Stimulated activated CD4-positive, alpha-beta T cell treated with anti-CD3 and anti-CD28 coated beads, Interleukin-1b, Interleukin-23, amount 100 ng/mL, for 1 hour (primary cell): ENCODE measurements at places on chromosomes 3 and 15.

DNA sequence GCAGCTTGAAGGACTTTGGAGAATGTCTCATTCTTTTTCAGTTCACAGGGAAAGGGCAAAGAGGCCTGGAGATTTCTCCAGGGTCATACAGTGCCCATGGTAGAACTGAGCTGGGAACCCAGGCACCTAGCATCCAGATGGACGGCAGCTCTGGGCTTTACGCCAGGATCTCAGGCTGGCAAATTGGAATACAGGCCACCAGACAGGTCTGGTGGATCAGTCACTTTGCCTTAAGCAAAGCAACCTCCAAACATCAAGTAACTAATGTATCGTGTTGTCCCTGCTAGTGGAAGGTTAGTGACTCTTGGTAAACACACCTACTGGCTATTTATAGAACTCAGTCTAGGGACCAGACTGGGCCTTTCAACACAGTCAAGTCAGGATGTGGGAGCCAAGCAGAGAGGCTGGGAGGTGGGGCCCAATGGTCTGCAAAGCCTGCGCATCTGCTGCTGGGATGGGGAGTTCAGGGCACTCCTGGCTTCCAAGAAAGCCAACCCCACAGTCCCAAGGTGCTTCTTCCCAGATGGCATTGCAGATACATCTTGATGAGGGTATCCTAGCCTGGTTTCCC is 30.2 kb downstream of the RPLP1 start:
- no peak for DNase-seq

GRCh38 chr15:72809329-72809728 is 25.8 kb upstream of the ADPGK start:
- DNase-seq: no peak

DNA sequence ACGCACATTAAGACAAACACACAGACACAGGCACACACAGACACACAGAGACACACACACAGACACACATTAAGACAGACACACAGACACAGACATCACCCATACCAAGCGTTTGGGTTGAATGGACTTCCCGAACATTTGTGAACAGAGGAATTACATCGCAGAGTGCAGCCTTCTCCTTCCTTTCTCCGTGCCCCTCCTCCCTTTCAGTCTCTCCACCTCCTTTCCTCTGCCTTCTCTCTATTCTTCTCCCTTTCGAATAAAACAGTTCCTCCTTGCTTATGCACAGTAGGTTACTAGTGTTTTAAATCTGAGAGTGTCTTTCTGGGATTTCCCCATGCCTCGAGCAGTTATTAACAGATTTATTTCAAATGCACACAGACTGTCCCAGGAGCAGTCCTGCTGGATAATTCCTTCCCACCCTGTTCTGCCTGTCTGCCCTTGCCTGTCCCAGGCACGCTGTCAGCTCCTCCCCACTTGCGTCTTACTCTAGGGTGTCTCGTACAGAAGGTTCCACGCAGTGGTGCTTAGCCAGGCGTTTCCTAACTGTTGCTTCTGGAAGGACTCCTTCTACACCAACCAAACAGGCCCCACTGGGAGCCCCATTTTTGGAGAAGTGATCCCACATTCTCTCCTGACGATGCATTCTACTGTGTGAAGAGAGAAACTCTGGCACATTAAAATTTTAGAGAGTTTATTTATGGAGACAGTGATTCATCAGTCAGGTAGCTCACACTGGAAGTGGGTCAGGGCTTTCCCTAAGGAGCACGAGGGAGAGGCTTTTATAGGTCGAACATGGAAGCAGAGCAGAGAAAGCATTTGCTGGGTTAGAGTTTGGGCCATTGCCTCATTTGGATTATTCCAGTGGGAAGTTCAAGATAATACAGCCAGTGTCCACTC is 163.8 kb downstream of the SV2B start:
- DNase-seq: no peak

GRCh38 chr3:145864336-145864735 is 296.6 kb downstream of the PLOD2 start:
- no peak for DNase-seq

DNA sequence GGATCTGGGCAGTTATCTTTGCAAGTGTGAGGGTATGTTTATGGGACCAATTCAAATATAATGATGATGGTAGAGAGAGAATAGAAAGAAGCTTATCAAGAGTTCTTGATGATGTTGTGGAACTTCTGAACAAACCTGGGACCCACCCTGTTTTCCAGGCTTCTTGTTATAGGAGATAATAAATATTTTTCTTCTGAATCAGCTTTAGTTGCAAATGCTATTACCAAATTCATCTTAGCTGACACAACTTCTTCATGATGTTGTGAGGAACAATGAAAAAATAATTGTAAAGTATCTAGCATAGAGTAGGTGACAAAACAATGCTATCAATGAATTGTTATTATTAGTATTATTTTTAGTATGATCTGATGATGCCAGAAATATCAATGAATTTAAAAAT is 43.5 kb upstream of the PTX3 start:
- no peak for DNase-seq

DNA sequence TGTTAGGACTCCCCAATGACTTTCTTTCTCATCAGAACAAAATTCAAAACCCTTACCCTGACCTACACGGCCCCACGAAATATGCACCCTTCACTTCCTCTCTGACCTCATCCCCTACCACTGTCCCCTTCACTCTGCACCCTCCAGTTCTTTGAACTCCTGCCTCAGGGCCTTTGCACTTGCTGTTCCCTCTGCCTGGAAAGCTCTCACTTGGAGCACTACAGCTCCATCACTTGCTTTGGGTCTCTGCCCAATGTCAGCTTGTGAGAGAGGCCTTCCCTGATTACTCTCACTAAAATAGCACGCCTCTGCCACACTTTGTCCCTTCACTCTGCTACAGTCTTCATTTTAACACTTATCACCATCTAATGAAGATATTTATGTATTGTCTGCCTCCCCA is 32.8 kb upstream of the SMAD3 start:
- no peak for DNase-seq

GRCh38 chr3:28799084-28799483 is 450.5 kb upstream of the AZI2 start:
- no peak for DNase-seq

GRCh38 chr15:50330921-50331320 is 24.1 kb downstream of the GABPB1 start:
- no peak for DNase-seq

- DNase-seq: no peak
These were observed 25.3 kb downstream of the SLC41A3 start for GRCh38 chr3:126058666-126059065.

DNA sequence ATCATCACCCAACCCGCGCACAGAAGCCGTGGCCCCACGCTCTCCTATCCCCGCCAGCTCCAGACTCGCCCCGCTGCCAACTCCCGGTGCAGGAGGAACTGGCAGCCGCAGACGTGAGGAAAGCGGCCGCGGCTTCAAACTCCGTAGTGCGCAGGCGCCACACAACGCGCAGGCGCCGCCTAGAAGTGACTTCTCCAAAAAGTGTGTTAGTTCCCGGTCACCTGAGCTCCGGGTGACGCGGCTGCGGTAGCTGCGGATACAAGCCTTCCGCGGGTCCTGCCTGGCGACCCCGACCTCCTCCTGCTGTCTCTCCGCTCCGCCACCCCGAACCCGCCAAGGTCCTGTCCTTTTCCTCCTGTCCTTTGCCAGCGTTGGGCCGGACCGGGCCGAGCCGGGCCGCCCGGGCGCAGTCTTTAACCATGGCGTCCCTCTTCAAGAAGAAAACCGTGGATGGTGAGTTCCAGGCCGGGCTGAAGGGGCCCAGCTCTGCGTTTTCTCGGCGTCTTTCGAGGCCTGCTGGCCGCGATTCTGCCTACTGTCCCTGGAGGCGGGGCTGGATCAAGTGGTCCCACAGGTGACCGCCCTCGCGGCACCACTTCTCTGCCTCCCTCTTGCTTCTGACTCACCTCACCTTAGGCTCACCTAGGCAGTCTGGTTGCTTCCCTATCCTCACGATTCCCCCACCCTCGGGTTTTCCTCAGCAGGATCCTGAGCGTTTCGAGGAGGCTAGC is at the start of gene CHMP2B:
TSS of gene CHMP2B (plus strand) at position 206 of the 731 bp plus-strand sequence. CDS start at position 420, 214 bp downstream.
- peak; percentile 70 for DNase-seq

- DNase-seq: no peak
These were observed 530.6 kb upstream of the IL12A start for GRCh38 chr3:159458010-159458409.

DNA sequence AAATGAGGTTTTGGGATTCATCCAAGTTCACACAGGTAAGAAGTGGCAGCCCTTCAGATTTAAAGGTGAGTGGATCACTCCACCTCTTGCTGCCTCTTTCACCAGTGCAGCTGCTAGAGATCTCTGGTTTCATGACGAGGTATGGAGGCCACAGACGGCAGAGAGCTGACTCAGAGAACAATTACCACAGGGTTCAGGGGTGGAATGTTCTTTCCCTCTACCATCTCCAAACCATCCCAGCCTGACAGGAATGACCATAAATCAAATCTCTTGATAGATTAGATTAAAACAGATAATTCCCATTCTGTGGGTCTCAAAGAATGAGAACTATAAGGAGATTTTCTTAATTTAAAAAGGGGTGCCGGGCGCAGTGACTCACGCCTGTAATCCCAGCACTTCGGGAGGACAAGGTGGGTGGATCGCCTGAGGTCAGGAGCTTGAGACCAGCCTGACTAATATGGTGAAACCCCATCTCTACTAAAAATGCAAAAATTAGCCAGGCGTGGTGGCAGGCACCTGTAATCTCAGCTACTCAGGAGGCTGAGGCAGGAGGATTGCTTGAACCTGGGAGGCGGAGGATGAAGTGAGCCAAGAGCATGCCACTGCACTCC is 174.2 kb upstream of the ATP11B start:
- DNase-seq: no peak

- no peak for DNase-seq
These were observed 367.7 kb downstream of the CGGBP1 start for GRCh38 chr3:87691109-87691508.

GRCh38 chr15:67146234-67146633 is 80.8 kb downstream of the SMAD3 start:
- no peak for DNase-seq

DNA sequence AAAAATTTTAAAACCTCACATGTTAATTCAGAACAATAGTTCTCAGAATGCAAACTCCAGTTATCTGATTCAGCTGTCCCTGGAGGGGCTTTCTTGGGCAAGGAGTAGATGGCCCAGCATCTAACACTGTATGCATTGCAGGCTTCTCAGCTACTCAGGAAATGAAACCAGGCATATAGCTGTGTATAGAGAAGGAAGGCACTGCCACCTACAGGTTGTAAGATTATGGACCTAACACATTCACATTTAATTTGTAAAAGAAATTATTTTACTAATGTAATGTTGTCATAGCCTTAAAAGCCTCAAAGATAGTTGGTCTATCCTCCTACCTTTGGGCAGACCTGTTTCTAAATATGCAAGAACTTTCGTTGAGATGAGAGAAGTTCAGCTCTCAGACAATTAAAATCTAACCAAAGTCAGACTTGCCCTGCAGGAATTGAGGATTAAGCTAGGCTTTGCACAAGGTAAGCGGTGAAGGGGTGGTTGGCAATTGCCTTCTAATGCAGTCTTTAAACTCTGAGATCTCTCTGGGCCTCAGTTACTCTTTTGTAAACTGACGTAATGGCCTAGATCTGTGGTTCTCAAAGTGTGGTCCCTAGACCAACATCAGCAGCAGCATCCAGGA is 132.8 kb upstream of the SLC24A5 start:
- no peak for DNase-seq

DNA sequence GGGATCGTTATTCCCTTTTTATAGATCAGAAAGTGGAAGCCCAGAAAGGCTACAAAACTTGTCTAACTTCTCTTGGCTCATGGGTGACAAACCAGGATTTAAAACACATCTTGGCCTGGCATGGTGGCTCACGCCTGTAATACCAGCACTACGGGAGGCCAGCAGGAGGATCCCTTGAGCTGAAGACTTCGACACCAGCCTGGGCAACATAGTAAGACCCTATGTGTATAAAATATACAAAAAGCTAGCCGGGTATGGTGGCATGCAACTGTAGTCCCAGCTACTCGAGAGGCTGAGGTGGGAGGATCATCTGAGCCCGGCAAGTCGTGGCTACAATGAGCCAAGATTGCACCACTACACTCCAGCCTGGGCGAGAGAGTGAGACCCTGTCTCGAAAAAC is 479.1 kb downstream of the MAGI1 start:
- DNase-seq: no peak

DNA sequence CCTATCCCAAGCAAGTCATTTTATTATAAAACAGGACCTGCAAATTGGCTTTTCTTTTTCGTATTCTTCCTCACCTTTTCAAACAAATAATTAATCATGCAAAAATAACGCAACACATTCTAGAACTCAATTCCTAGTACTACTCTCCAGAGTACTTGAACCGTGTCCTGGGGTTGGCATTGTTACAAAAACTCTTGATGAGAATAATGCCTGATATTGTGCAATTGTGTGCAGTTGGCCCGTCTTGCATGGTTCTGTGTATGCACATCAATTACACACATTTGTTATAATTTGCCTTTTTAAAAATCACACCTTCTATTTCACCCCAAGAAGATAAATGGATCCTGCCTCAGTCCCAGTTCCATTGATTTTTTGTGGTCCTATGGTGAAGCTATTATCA is 205.4 kb downstream of the EPHB1 start:
- DNase-seq: no peak

- no peak for DNase-seq
These were observed 75.5 kb downstream of the GJD2 start for GRCh38 chr15:34679291-34679690.

GRCh38 chr15:88605189-88606069 is 15.7 kb upstream of the AEN start:
- peak; percentile 39 for DNase-seq

- DNase-seq: no peak
These were observed 13.2 kb downstream of the P2RY14 start for GRCh38 chr3:151265166-151265565.

GRCh38 chr15:24857763-24858162 is 97.0 kb upstream of the SNRPN start:
- no peak for DNase-seq

DNA sequence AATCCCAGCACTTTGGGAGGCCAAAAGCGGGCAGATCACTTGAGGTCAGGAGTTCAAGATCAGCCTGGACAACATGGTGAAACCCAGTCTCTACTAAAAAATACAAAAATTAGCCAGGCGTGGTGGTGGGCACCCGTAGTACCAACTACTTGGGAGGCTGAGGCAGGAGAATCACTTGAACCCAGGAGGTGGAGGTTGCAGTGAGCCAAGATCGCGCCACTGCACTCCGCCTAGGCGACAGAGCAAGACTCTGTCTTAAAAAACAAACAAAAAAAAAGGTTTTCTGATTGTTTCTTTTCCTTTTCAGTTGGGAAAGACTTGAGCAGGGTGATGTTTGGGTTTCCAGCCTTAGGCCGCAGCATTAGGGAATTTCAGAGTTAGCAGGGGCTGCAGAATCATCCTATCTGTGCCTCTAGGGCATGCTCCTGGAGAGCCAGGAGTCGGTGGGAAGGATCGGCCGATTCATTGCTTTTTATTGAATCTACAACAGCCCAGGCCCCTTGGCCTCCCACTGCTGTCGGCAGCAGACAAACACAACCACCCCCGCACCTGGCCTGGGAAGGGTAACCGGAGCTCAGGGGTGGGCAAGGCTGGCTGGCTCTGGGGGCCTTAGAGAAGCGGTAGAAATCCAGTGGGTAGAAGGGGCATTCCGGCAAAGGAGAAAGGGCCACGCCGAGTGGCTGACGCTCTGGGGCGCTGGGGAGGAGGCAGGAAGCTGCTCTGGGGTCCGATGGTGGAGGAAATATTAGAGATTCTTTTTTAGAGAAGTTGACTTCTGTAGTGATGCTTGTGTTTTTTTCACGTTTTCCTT is 6.3 kb downstream of the CHAC1 start:
- no peak for DNase-seq

GRCh38 chr15:70095408-70096214 is 2.1 kb downstream of the TLE3 start:
- no peak for DNase-seq
